ENCODE measurements at places on chromosomes 1 and 21.

GRCh38 chr1:196442366-196442765, 165.9 kb downstream of the KCNT2 start:
- no peak for DNase-seq

DNA sequence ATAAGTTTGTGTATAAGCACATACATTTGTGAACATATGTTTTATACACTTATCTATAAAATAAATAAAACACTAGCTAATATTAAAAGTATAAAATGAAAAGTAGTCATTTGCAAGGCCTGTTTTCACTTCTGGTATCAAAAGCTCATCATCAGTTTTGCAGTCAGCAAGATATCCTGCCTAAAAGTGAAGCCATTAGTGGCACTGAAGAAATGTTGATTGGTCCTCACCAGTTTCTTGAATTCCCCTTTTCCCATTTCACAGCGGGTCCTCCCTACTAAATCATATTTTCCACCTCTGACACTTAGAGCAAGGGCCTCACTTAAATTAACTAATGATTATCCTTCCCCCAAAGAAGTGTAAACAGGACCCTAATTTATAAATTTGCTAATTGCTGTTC, 6.7 kb downstream of the TBX15 start:
- DNase-seq, result no peak

GRCh38 chr21:45417256-45417950, 12.4 kb downstream of the COL18A1 start:
- no peak for DNase-seq

DNA sequence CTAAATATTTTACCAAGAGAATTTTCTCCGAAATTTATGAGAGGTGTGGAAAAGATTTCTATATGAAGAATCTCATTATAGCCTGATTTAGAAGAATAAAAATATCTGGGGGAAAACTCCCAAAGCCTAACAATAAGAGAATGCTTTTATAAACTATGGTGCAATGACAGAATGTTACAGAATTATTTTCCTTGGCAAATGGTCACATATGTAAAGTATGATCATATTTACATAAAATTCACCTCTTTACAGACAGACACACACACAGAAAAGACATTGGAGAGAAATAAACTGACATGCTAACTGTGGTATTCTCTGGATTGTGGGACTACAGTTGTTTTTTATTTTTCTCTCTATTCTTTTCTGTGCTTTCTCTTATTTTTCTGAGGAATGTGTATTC, 226.3 kb upstream of the USP24 start:
- DNase-seq, result no peak

DNA sequence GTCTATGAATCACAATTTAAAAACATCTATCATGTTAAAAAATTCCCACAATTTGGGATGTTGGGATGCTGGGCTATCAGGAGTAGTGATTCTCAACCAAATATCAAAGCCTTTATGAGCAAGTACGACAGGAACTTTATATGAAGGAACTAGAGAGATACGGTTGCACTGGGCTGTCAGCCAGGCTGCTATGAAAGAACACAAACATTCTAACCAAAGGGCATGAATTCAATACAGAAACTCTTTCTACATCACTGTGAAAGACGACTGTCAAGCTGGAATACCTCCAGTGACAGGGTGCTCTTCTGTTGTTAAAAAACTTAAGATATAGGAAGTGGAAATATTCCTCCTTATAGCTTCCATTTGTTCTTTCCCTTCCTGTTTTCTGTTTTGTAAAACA, 9.8 kb downstream of the CACNA1E start:
- no peak for DNase-seq

- no peak for DNase-seq
Observed at GRCh38 chr1:194045416-194045815, 859.0 kb upstream of the B3GALT2 start.

GRCh38 chr1:55051621-55052020, 12.3 kb downstream of the PCSK9 start:
- no peak for DNase-seq

- DNase-seq, result no peak
Observed at GRCh38 chr21:34594566-34595234, 20.2 kb downstream of the RCAN1 start.

DNA sequence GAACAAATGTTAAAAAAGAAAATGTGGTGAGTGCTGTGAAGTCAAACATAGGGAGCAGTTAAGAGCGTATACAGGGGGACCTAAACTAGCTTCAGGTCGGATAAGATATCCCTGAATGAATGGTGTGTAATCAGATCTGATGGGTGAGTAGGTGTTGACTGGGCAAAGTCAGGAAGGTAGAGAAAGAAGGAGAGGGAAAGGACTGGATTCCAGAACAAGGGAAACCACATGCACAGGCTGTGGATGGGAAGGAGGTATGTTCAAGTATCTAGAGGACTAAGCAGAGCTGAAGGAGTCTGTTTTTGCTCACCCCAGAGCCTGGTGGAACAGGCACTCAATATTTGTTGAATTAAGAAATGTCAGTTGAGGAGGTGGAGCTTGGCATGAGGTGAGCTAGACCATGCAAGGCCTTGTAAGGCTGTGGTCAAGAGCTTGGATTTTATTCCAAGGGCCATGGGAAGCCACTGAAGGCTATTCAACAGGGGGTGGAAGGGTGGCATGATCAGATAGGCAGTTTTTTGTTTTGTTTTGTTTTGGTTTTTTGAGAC, 27.4 kb downstream of the MAP7D1 start:
- no peak for DNase-seq

GRCh38 chr1:173202424-173203145, 4.5 kb downstream of the TNFSF4 start:
- DNase-seq, result peak; percentile 4

DNA sequence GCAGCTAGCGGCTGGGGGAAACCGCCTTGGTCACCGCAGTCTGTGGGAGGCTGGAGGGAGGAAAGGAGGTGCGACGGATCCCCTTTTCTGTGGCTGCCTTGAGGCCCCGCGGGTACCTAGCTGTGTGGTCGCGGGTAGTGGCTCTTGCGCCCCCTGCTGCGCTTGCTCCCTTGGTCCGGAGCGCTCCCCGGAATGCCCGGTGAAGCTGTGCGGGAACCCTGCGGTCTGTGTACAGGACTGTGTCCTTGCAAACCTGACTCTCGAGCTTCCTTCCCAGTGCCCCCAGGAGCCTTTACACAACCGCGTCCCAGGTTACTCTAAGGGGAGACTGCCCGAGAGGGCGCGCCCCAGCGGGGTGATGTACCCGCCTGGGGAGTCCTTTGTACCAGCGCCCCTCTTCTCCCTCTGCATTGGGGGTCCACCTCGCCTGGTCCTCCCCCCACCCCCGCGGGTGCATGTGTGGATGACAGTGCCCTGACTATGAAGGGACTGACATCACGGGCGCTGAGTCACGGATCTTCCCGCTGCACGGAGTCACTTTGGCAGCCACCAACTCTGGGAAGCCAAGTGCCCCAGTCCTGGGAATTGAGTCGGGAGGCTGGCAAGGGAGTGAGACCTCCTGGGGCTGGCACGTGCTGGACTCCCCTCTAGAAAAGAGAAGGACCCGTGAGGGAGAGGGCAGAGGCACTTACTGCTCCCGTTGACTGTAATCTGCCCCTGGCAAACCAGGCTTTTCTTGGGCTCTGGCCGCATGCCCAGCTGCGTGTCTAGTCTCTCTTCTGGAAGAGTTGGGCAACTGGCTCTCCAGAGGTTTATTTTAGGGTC, 816 bp downstream of the IL6R start:
- peak; percentile 40 for DNase-seq

GRCh38 chr1:153438599-153438998, 21.9 kb downstream of the S100A7 start:
- DNase-seq, result no peak

GRCh38 chr1:14424325-14425002, 174.0 kb upstream of the KAZN start:
- no peak for DNase-seq

GRCh38 chr1:108316545-108316944, 72.7 kb upstream of the NBPF4 start:
- no peak for DNase-seq

DNA sequence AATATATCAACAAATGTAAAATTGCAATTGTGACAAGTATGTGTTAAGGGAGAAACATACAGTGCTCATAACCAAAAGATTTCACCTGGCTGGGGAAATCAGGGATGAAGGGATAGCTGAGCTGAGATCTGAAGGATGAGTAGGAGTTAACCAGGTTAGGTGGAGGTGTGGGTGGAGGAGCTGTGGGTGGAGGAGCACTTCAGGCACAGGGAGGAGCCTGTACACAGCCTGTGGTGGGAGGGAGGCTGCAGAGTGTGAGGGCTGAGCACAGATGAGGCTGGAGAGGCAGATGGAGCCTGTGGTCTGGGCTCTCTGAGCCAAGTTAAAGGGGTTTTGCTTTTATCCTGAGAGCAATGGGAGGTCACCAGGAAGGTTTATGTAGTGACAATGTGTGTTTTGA, 111.9 kb downstream of the XCL2 start:
- no peak for DNase-seq

- DNase-seq, result no peak
Observed at GRCh38 chr1:159991513-159991912, 37.5 kb upstream of the SLAMF9 start.

GRCh38 chr1:156728599-156729462, at the start of gene ISG20L2:
Gene ISG20L2, minus strand, starts transcription at chr1:156728766. Its CDS starts 1,114 bp downstream, at chr1:156727652.
- peak; percentile 98 for DNase-seq

DNA sequence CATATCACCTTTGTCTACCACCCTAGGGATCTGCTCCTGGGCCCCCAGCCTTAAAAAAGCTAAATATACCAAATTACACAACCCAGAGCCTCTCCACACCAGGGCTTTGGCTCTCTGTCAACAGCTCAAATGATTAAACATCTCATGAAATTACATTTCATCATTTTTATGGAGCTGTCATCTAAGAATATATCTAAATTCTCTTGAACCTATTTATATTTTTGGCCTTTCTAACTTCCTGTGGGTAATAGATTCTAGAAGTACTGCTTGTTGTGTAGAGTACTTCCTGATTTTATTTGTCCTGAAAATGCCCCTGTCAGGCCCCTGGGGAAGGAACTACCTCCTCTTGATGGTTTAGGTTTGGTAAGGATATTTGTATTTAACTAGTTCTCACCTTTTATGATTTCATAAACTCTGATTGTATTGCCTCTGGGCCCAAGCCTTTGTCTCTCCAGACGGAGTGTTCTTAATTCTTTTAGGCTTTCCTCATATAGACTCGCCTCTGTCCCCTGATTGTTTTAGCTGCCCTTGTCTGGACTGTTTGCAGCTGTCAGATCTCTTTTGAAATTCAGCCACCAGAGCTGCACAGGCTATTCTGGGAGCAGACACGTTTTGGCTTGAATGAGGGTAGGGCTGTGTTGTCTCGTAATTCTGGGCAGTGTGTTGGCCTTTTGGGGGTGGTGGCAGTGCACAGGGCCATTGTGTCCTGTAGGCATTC, 16.6 kb downstream of the MYOG start:
- DNase-seq, result peak; percentile 22

- no peak for DNase-seq
Observed at GRCh38 chr1:228278432-228278941, 70.6 kb downstream of the OBSCN start.

DNA sequence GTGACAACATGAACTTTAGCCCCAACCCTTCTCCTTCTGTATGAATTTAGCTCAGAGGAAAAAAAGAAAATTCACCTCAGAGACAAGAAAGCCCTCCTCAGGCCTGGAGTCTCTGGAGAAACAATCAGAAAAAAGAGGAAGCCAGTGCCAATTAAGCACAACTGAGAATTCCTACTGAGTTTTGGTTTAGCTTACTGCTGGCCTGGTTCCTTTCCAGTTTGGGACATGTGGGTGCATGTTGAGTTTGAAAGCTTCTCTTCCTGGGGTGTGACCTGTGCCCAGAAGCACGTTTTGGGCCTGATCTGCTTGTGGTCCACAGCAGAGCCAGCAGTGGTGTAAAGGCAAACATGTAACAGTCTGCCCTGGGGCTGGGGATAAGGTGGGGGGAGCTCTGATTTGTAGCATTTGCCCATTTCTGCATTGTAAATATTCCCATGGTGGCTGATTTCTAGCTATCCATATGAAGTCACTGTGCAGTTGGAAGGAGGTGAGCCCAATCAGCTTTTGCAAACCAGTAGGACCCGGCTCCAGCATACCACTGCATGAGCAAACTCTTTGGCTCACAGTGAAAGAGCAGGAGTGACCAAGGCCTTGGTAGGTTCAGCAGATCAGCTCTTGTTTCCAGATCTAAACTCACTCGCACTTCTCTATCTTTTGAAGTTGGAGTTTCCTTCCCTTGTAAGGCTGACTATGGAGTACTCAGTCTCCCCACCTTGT, 4.7 kb upstream of the THEM5 start:
- DNase-seq, result no peak

DNA sequence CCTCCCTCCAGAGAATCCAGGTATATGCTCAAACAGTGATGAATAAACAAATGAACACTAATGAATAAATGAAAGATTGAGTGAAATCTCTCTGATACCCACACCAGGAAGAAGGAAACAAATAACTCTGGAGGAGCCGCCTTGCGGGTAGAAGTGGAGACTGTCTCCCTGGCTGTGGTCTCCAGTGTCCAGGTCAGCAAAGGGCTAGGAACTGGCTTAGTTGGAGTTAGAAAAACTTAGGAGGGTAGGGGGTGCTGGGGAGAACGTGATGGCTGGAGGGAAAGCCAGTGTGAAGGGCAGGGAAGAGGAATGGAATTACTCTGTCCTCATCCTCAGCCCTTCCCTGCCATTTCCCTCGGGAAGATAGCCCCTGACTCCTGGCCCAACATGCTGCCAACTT, 537 bp downstream of the RHBDL2 start:
- no peak for DNase-seq

- DNase-seq, result peak; percentile 91
Observed at GRCh38 chr1:213829780-213830179, 158.0 kb upstream of the PROX1 start.

DNA sequence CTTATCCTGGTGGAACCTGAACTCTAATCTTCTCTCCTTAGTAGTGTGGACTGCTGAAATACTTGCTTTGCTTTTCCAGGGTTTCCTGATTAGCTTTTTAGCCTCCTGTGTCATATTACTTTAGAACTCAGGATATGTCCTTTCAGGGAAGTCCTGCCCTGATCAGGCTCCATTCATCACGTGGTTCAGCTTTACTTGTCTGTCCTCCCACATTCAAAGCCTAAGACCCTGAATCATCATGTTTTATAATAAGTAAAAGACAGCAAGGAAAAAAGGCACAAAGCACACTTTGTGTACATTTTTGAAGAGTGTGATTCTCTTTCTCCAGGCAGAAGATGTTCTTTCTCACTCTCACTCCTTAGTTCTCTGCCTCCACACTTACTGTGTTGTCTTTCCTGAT, 70.6 kb downstream of the PATJ start:
- no peak for DNase-seq

GRCh38 chr1:87202922-87203655, 125.6 kb upstream of the LMO4 start:
- DNase-seq, result no peak
